ENCODE measurements at places on chromosomes 16 and 17. TPM values are rescaled to one million over a fixed set of nuclear protein-coding genes. Genes with fewer than 3 reads are reported as not detected.

HOXB4 gene
- 3.3 TPM for total RNA-seq

KRT28 gene
- not detected for total RNA-seq

ITGAX gene
- 3.1 TPM for total RNA-seq

FTO gene
- 44.3 TPM for total RNA-seq

NUDT7 gene
- 8.4 TPM for total RNA-seq

SEPTIN12 gene
- not detected for total RNA-seq

DDX52 gene
- total RNA-seq: 26.7 TPM

TBC1D3C gene
- total RNA-seq: not detected

C16orf54 gene
- total RNA-seq: 88.3 TPM

TPPP3 gene
- total RNA-seq: not detected

GDPD1 gene
- total RNA-seq: 2.5 TPM

QRICH2 gene
- 3.6 TPM for total RNA-seq

PNMT gene
- 0.19 TPM for total RNA-seq

KRTAP9-4 gene
- not detected for total RNA-seq

SULT1A1 gene
- 11.1 TPM for total RNA-seq

GNGT2 gene
- 15.0 TPM for total RNA-seq

CEMP1 gene
- total RNA-seq: 0.17 TPM

AIPL1 gene
- total RNA-seq: not detected

MC1R gene
- 6.6 TPM for total RNA-seq

SPIRE2 gene
- total RNA-seq: 1.8 TPM

MYL4 gene
- not detected for total RNA-seq

SMIM22 gene
- total RNA-seq: not detected

PIRT gene
- total RNA-seq: not detected

SLC5A10 gene
- not detected for total RNA-seq

DNAI2 gene
- total RNA-seq: 1.3 TPM

HOXB8 gene
- total RNA-seq: not detected

DBF4B gene
- total RNA-seq: 32.9 TPM

IRF8 gene
- total RNA-seq: 11.6 TPM

Measured in activated CD4-positive, alpha-beta T cell treated with anti-CD3 and anti-CD28 coated beads, Interleukin-2, amount 10 ng/mL, durations not matched to agents 7 days and 5 days (primary cell).